Activated CD8-positive, alpha-beta memory T cell treated with anti-CD3 and anti-CD28 coated beads for 4 hours (primary cell): ENCODE measurements at places on chromosomes 3 and 15.

- no peak for DNase-seq
Observed at GRCh38 chr3:17204049-17204650, 319.4 kb downstream of the PLCL2 start.

DNA sequence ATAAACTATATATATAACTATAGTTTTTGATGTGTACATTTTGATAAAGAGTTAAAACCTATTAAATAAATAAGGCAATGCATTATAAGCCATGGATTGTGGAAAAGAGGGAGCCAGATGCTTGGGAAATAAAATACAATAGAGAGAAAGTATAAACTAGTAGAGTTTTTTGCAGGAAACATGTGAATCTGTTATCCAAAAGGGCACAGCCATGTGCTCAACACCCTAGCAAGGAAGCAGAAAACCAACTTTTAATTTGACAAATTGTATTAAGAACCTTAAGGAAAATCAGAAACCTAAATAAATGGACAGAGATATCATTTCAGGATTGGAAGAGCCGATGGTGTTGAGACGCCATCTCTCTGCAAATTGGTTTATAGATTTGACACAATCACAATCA lies 63.5 kb downstream of the ITGB5 start:
- no peak for DNase-seq

- DNase-seq = no peak
Observed at GRCh38 chr3:100697172-100697571, 12.1 kb upstream of the TFG start.

- no peak for DNase-seq
Observed at GRCh38 chr3:79979990-79980389, 212.2 kb upstream of the ROBO1 start.

GRCh38 chr15:89766357-89767311 lies 9.5 kb upstream of the MESP2 start:
- no peak for DNase-seq

GRCh38 chr3:55519019-55519418 lies 31.9 kb upstream of the WNT5A start:
- DNase-seq = no peak

DNA sequence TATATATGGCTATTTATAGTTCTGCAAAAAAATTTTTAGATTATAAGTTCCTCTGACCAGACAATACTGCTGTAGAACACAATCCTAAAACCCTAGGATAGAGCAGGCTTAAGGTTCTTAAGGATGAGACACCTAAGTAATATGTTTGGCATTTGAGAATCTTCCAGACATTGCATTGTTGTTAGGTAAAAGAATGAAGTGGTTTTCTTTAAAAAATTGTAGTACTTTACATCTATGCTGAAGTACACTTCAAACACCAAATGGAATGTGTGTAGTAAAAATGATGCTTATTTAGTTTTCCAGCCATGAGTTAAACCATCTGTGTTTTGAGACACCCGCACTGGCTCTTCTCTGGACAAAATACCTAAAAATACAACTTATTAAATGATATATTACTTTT lies 857.7 kb downstream of the OTOL1 start:
- DNase-seq = no peak

DNA sequence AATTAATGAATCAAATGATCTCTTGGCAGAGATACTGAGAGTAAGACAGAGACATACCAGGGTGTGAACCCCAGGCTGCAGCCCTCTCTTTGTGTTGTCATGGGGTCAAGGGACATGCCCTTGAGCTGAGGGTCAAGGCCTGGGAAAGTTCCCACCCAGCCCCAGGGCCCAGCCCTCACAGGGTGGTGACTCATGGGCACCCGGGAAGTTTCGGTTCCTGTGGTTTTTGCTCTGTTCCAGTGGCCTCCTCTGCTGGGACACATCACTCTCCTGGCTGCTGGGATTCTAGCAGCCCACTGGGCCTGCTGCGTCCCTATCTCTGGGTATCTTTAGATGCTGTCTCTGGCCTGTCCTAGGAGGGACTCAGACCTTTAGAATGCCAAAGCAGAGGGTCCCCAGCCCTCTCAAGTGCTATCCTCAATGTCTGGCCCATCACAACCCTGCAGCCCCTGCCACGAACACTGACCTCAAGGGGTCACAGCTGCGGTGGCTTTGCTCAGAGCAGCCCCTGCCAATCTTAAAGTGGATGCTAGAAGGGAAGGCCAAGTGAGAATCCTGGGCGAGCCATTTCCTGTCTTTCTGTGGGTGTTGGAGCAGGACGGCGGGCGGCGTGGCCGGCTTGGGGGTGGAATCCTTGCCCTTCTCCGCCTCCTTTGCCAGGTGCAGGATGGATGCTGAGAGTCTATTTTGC lies 148.4 kb upstream of the TLE3 start:
- no peak for DNase-seq

DNA sequence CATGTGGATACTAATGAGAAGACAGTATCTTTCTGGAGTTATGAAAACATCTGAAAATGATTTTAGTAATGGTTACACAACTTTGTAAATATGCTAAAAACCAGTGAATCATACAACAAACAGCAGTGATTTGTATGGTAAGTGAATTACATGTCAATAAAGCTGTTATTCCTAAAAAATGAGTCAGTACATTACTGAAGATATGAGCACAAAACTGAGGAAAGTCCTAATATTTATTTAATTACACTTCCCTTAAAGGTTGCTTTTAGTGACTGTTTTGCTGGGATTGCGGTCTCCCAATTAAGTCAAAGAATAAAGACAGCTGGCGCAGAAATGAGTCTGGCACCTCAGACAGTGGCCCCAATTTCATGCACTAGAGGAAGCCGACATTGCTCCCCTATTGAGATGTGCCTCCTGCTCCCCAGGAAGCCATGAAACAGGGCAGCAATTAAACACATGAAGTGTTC lies 50.9 kb upstream of the FSIP1 start:
- DNase-seq = no peak

- no peak for DNase-seq
Observed at GRCh38 chr3:112948346-112948838, 26.5 kb downstream of the CD200R1 start.

DNA sequence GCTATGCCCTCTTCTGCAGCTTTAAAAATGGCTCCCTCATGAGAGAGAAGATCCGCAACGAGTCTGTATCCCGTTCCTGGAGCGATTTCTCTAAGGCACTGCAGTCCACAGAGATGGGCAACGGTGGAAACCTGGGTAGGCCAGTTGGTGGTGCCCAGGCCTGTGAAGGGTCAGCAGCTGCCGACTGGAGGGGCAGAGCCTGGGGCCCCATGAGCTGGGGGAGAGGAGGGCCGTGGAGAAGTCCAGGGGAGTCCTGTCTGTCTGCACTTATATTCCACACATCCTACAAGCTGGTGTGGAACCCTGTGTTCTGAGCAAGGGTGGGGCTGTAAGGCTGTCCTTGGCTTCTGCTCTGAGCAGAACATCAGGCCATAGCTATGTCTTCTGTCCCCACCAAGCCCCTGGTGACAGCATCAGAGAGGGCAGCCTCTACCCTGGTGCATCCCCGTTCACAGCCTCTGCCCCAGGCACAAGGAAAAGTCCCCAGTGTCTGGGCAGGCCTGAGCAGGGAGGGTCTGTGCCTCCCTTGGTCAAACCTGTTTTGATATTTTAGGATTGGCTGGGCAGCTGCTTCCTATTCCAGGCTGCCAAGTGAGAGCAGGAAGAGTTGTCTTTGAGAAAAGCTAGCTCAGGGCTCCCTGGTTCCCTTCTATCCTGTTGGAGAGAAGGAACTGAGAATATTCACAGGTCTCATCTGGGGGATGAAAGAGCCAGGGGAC lies 29.7 kb downstream of the XYLB start:
- DNase-seq = no peak

DNA sequence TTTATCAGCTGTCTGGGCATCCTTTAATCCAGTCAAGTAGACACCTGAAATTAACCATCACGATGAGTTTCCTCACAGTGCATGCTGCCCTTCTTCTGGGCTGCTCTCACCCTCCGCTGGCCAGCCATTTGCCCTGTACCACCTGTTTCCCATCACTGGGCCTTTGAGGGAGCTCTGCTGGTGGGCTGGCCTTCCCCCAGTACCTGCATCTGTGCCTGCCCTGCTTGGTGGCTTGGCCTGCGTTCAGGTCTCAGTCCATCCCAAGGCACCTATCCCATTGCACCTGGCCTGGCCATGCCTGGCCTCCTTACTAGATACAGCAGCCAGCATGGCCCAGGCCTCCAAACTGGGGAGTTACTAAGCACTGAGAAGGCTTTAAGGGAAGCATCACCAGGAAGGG lies 413.2 kb downstream of the NTRK3 start:
- DNase-seq = no peak

- DNase-seq = no peak
Observed at GRCh38 chr3:171881251-171881650, 38.1 kb downstream of the TMEM212 start.

DNA sequence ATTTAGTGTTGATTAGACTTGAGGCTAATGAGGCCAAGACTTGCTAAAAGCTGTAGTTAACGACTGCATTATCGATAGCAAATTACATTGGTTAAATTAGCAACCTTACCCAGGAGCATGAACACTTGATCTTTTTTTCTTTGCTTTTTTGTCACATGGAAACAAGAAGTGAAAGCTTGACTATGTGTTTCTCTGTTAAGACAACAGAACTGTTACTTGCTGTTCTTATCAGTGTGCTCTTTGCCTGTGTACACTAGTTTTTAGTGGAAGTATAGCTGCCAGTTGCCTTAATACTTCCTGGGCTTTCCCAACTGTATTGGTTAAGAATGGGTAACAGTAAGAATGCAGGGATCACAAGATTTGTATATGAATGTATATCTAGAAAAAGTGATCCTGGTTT lies 625.5 kb downstream of the NAALADL2 start:
- no peak for DNase-seq

- DNase-seq = peak; percentile 7
Observed at GRCh38 chr15:64460724-64461720, 644 bp downstream of the ZNF609 start.

DNA sequence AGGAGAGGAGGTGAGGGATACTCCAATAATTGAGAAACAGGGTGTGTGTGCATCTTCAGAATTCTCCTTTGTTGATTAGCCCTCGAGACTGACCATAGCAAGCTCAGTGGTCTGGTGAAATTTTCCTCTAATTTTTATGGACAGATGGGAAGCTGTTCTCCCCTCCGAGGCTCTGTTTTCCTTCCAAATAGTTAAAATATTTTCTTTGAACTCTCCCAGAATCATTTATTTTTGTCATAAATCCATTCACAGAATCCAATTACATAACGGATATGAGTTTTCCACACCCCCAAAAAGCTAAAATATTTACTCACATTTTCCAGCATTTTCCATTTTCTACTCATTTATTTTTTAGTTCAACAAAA lies 36.5 kb downstream of the QTRT2 start:
- no peak for DNase-seq

GRCh38 chr3:126026761-126027160 lies 57.2 kb downstream of the SLC41A3 start:
- DNase-seq = no peak

- no peak for DNase-seq
Observed at GRCh38 chr15:90618330-90619125, 88.8 kb downstream of the CRTC3 start.

DNA sequence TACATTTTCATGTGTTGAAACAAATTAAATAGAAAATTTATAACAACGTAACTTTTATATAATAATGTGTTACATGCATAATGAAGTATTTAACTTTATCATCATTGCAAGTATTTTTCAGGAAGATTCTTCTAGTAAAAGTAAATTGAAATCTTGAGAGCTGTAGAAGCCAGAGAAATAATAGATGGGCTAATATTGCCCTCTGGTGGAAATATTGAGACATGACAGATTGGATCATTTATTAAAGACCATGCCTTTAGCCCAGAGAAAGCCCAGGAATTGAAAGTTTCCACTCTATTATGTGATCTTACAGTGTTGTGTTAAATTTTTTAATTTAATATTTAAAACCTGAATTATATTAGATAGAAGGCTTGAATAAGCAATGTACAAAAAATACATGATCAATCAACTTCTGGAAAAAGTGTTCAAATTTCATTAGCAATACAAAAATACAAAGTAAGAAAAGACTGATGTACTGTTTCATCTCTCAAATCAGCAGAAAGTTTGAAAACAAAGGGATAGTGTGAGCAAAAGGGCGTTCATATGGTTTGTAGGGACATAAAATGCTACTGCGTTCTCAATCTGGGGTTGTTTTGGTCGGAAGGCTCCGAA lies 52.7 kb upstream of the SPTSSB start:
- DNase-seq = no peak

DNA sequence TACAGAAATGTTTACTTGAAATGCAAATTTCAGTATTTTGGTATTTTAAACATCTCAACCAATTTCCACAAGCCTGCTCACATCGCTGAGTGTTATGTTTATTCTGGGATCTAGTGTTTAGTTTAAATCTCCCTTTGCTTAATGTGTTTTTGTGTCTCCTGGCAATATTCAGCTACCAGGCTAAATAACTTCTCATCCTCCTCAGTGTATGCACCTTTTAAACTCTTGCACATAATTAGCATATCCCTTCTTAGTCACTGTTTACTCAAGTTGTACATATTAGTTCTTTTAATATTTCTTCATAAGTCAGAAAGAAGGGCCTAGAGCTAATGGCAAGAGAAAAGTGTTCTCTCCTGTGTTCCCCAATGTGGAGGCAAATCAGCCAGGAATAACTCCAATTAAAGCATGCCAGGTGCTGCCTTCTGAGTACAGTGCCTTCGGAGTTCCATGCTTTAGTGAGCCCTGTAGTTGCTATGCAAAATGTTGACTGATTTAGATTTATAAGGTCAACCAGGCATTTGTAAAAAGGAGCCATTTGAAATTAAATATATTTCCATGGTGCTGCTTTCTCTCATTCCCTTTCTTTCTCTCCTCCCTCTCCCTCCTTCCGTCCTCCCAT lies 234.3 kb downstream of the GAP43 start:
- no peak for DNase-seq

GRCh38 chr15:40554161-40554525 lies 10.7 kb downstream of the CCDC32 start:
- no peak for DNase-seq

DNA sequence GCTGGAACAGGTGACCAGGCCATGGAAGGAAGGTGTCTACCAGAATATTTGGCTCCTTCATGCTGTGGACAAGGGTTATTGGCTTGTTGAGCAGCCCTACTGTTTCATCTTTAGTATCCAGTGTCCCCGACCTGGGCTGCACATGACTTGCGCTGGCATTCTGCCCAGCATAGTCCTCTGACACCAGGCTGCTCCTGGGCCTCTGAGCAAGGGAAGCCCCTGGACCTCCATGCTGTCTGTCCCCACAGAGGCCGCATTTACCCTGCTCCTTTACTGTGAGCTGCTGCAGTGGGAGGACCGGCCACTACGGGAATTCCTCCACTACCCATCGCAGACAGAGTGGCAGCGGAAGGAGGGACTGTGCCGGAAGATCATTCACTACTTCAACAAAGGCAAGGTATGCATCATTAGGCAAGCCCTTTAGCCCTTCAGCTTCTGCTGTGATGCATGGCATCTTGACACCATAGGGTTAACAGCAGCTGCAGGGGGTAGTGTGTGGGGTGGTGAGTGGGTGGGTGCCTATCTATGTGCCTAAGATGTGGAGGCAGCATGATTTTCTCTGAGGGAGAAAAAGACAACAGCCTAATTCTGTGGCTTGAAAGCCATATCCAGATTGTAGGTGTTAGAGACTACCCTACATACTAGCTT lies 44.0 kb upstream of the MANF start:
- DNase-seq = no peak
